ENCODE measurements at places on chromosomes 16 and 17.

- no peak for DNase-seq
These were observed 202.2 kb upstream of the NLRP1 start for GRCh38 chr17:5786510-5786875.

DNA sequence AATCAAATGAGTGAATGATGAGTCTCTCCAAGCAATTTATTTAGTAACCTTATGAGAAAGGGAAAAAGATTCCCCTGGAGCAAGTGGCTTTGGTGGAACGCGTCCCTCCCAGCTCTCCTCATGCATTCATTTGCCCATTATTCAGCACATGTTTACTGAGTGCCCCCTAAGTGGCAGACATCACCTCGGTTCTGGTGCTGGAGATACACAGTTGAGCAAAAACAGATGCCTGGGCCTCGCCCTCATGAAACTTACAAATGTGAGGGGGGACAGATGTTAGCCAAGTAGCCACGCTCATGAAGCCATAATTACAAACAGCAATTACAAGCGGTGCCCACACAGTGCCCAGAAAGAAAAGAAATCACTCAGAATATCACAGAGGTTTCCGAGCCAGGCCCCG, 45.1 kb upstream of the CIBAR2 start:
- DNase-seq = no peak

- DNase-seq = no peak
These were observed 9.3 kb downstream of the ARRB2 start for GRCh38 chr17:4719684-4720221.

DNA sequence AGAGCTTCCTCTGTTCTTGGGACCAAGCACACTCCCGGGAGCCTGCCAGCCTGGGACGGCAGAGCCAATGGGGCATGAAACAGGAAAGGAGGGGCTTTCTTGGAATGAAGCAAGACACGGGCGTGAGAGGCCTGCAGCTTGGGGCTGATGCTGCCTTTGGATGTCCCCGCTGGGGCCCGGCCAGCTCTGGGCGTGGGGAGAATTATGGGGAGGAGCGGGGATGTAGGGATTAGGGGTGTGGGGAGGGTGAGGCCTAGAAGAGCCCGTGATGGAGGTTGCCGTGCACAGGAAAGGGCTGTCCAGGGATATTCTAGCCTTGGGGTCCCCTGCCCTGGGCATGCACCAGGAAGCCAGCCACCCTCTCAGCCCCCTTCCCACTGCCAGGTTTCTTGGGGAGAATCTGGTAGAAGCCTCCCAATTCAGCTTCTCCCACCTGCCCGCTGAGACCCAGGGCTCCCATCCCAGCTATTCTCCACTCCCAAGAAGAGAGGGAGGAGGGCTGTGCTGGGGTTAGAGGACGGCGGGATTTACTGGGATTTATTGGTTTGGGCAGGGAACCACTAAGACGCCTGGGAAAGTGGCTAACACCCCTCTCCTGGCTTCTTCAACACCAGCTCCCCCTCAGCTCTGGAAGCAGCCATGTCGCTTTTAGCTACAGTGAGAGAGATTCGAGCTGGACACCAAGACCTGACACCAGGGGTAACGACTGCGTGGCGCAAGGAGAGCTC, 20.0 kb upstream of the NXPH3 start:
- no peak for DNase-seq

DNA sequence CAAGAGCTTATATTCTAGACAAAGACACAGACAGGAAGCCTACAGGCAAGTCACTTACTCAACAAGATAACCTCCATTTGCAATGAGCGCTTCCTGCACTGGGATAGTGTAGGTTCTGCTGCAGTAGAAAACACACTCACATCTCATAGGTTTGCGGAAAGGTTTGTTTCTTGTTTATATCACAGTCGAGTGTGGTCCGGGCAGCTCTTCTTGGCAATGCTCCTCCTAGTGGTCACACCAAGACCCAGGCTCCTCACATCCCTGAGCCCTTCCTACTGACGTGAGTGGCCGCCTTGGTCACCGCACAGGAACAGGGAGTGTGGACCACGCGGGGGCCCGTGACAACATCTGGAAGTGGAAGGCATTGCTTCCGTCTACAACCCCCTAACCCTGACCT, 48.0 kb upstream of the RBFOX3 start:
- DNase-seq = no peak

GRCh38 chr17:50198026-50198669, 3.3 kb downstream of the COL1A1 start:
- DNase-seq = peak; percentile 63

All from activated CD4-positive, alpha-beta T cell treated with anti-CD3 and anti-CD28 coated beads for 4 hours (primary cell).